ENCODE measurements at places on chromosomes 16 and 17. TPM values are rescaled to one million over a fixed set of nuclear protein-coding genes. Genes with fewer than 3 reads are reported as not detected.

Gene PRSS27
- total RNA-seq = 0.98 TPM

Gene ST6GALNAC1
- total RNA-seq = 2.6 TPM

Gene FBXL16
- 45.4 TPM for total RNA-seq

- H3K36me3 ChIP-seq = no peaks in the 10 kb centered on the region
- peak; percentile 73 for DNase-seq
- H3K27ac ChIP-seq = no peak overlapping the region
- no peak overlapping the region for H3K4me3 ChIP-seq
These were observed 23.4 kb upstream of the SREBF1 start for GRCh38 chr17:17859909-17860765.

GRCh38 chr17:3603119-3603869, 5.9 kb downstream of the TRPV1 start:
- no peak for DNase-seq
- no peak overlapping the region for H3K27ac ChIP-seq
- H3K36me3 ChIP-seq = peaks cover 8% of the 10 kb centered on the region
- no peak overlapping the region for H3K4me3 ChIP-seq
- no peaks in the 10 kb centered on the region for H3K27me3 ChIP-seq

- H3K4me3 ChIP-seq = no peak overlapping the region
- no peaks in the 10 kb centered on the region for H3K36me3 ChIP-seq
- H3K27ac ChIP-seq = no peak overlapping the region
- H3K27me3 ChIP-seq = no peaks in the 10 kb centered on the region
These were observed 8.0 kb downstream of the TBC1D24 start for GRCh38 chr16:2482708-2483534.

DNA sequence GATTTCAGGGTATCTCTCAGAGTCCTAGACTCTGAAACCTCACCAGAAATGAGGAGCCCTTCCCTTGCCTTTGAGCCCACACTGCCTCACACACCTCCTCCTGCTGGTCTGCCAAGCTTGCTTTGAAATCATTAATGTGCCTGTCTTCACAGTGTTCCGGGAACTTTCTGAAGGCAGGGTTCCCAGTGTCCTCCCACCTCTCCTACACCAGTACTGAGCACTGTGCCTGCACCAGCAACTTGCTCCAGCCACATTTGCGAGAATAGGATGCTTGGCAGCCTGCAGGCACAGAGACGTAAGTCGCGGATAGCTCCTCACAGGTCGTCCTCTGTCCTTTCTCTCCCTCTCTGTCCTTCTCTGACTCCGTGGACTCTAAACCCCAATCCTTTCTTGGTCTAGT, 408.4 kb upstream of the EEF2KMT start:
- H3K4me3 ChIP-seq = no peak overlapping the region
- no peak for DNase-seq
- no peak overlapping the region for H3K27ac ChIP-seq
- H3K4me1 ChIP-seq = no peaks in the 10 kb centered on the region
- no peaks in the 10 kb centered on the region for H3K27me3 ChIP-seq

DNA sequence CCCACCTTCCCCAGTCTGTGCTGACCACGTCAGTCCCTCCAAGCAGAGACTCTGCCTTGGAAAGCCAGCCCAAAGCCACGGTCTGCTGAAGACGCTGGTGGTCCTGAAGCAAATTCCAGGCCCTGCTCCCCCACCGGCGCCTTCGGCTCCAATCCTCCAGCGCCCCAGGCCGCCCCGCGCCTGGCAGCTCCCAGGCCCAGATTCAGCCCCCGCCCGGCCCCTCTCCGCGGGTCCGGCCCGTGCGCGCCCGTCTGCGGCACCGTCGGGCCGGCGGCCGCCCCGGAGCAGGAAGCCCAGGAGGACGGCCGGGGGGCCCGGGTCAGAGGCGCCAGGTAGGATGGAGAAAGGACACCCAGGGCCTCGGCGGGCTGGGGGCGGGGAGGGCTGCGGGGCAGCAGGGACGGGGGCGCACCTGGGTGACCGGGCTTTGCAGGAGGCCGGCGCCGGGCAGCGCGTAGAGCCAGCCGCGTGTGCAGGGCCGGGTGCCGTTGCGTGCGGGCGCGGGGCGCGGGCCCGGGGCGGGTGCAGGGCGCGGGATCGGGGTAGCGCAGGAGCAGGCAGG, 594 bp upstream of the SLC22A31 start:
- no peak for DNase-seq
- H3K27ac ChIP-seq = no peak overlapping the region
- H3K4me1 ChIP-seq = peaks cover 9% of the 10 kb centered on the region
- H3K36me3 ChIP-seq = no peaks in the 10 kb centered on the region
- peaks cover 4% of the 10 kb centered on the region for H3K27me3 ChIP-seq
- H3K4me3 ChIP-seq = no peak overlapping the region

Measured in naive thymus-derived CD4-positive, alpha-beta T cell (primary cell).